Activated naive CD4-positive, alpha-beta T cell (primary cell): ENCODE measurements at places on chromosomes 7 and 10.

DNA sequence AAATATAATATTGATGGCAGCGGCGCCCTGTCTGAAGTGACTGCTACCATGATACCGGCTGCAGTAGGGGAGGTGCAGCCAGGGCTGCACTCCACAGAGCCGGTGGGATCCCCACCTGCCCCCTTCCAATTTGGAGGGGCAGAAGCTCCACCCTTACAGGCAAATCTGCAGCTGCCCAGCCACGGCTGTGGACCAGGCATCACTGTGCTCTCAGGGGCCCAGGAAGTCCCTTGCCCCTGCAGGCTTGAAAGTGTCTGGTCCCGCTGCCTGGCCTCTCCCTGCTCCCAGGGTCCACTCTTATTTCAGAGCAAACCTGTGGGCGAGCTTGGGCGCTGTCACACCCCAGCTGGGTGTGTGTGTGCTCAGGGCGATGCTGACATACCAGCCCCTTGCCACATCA is 172.7 kb upstream of the SMIM30 start:
- DNase-seq = no peak

GRCh38 chr10:95831515-95831914 is 75.6 kb downstream of the ENTPD1 start:
- DNase-seq = no peak

DNA sequence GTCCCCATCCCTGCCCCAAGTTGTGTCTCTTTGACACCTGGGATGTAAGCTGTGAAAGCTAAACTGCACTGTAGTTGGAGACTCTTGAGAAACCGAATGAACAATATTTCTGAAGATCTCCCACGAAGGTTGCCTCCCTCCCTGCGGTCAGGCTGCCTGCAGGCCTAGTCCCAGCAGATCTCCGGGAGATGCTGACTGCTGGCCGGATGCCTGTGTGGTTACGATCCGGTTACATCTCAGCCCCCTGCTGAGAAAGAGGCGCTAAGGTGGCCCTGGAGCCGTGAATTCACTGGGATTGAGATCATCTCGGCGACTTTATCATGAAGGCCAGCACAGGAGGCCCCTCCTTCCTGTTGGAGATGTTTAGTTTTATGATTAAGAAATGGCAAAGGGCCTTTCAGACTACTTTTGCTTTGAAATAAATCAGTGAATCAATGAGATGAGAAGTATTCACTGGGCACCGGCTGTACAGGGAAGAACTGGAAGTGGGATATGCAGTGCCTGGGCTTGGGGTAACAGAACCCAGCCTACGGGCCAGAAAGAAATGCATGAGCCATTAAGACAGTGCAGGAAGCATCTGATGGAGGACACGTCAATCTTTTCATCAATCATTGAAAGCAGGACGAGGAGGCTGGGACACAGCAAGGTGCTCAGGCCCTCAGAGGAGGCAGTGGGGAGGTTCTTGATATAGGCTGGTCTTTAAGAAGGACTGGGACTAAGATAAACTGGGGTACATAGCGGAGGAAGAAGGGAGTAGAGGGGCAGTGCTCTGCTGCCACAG is 177.6 kb downstream of the PRKAG2 start:
- no peak for DNase-seq

DNA sequence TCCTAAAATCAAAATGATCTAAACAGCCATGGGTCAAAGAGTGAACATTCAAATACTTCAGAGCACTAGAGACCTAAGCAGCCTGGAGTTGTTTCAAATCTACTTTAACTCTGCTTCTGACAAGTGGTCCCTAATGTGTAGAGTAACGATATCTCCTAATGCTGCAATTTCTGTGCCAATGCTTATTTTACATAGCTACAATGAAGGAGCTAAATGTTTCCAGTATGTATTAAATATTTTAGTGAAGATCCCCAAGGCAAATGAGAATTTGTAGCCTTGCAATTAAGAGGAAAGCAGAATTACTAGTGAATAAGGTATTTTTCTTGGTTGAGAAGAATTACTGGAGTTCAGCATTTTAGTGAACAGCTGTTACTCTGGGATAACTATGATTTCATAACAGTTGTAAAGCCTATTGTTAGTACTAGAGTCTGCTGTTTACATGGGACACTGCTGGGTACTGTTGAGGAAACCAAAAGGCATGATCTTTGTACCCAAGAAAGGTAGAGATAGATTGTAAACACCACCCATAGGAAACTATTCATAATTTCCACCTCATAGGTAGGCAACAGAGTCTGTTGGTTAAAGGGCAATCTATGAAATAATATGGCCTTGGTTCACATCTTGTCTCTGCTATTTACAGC is 271.9 kb downstream of the PLXDC2 start:
- DNase-seq = no peak

DNA sequence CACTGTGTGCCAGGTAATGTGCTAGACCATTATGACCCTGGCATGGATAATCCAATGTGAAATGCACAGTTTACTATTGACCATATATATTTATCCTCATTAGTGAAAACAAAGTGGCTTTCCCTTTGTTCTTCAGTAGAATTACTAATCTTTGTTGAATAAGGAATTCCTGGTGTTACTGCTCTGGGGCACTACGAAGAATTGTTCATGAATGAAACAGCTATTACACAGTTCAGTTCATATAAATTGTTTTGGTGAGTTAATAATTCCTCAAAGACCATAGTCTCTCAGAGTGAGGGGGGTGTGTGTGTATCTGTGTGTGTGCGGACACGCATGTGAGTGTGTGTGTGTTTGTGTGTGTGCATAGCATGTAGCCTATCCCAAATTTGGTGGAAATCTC is 668.0 kb upstream of the MBL2 start:
- no peak for DNase-seq

- DNase-seq = no peak
Measured at GRCh38 chr7:77348371-77348813, 67.8 kb downstream of the GSAP start.

DNA sequence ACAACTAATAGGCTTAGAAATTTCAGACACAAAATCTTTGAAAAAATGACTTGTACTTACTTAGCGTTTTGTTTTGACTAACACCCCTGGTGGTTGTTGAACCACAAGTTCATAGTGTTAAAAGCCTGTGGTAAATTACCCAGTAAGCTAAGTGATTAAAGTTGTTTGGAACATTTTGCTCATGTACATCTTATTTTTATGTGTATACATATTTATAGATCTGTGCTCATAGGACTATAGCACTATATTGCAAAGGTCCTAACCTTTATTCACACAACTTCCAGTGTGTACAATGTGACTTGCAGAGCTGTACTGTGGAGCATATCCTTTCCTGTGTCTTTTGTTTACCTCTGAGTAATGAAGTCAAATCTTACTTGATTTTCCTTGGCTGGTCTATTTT is 79.6 kb downstream of the BMPR1A start:
- DNase-seq = no peak

- no peak for DNase-seq
Measured at GRCh38 chr7:123538189-123538714, 3.9 kb upstream of the IQUB start.

GRCh38 chr10:104707602-104708459 is 66.7 kb downstream of the SORCS3 start:
- DNase-seq = no peak

DNA sequence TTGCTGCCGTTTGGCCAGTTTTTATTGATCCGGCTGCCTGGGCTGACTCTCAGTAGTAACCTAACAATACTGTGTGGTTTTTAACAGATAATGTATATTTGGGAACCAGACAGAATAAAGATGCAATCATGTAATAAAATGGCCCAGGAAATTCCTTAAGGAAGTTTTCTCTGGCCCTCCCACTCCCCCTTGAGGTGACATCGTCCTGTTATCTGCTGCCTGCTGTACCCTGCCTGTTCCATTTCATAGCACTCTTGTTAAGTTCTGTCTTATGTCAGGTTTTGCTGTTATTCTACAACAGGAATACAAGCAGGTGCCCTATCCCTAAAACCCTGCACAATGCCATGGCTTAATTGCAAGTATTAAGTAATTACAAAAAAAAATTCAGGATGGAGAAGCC is 12.5 kb downstream of the ITGB8 start:
- DNase-seq = no peak

GRCh38 chr7:108660465-108660864 is 90.8 kb downstream of the DNAJB9 start:
- no peak for DNase-seq

- no peak for DNase-seq
Measured at GRCh38 chr7:127891144-127891543, 140.1 kb downstream of the LRRC4 start.

- DNase-seq = no peak
Measured at GRCh38 chr10:63651864-63652263, 130.7 kb downstream of the REEP3 start.

DNA sequence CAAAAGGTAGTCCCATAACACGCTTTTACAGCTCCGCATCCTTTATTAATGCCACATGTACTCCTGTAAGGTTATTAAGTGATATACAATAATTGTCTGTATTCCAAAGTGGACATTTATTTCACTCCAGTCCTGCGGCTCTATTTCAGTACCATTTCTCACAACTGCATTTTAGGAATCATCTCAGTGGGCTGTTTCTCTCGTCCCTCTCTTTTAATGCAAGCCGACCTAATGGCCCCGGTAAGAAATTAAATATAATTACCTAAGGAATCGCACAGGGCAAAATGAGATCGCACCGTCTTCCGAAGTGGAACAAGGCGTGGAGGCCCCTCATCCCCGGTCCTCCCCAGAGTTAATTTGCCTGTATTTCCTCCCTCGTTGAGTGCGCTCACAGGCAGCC is 216.5 kb downstream of the RAB11FIP2 start:
- no peak for DNase-seq

DNA sequence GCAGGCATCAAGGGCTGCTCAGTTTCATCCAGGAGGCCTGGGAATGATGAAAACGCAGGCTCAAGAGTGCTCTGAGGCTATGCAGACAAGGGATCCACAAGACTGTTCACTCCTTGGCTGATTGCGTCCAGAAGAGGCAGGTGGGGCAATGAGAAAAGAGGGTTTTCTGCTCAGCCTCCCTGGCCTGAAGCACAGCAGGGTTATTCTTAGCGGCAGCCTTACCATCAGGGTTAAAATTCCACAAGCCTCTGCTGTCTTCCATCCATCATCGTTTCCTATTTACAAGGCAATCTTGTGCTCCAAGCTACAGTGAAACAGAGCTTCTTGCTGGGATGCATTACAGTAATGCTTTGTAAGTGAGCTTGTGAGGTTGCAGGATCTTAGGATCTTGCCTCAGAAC is 129.4 kb upstream of the SHH start:
- no peak for DNase-seq

DNA sequence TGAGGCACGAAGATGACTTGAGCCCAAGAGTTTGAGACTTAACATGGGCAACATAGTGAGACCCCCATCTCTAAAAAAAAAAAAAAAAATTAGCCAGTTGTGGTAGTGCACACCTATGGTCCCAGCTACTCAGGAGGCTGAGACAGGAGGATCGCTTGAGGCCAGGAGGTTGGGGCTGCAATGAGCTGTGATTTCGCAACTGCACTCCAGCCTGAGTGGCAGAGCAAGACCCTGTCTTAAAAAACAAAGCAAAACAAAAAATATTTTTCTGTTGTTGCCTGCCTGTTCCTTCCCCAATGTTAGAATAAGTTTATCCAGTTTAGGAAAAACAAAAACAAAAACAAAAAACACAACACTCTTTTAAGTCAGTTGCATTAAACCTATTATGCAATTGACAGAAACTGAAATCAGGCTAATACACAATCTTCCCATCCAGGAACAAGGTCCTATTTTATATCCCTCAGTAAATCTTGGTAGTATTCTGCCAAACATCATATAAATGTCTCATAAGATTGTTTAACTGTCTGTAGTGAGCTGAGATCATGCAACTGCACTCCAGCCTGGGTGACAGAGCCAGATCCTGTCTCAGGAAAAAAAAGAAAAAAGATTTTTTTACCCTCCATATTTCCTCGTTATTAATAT is 4.9 kb downstream of the PILRA start:
- no peak for DNase-seq

DNA sequence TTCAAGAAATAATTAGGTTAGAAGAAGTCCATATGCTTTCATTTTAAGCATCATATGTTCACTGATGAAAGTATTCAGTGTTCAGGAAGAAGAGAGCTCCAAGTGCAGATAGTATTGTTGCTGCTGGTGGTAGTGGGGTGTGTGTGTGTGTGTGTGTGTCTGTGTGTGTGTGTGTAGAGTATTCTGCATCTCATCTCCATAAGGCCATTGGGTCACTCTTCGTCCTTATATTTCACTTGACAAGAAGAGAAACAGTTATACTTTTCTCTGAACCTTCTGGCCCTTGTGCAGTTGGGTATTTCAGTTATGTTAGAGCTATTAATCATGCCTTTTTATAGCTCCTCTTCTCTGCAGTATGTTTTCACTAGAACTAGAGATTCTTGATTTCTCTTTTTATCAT is 26.2 kb downstream of the ADAM22 start:
- DNase-seq = no peak

GRCh38 chr7:44769776-44770294 is 21.2 kb downstream of the ZMIZ2 start:
- DNase-seq = no peak

GRCh38 chr10:99235658-99236626 is at the start of gene HPSE2:
Gene HPSE2 (minus strand): TSS chr10:99235852.
- no peak for DNase-seq

DNA sequence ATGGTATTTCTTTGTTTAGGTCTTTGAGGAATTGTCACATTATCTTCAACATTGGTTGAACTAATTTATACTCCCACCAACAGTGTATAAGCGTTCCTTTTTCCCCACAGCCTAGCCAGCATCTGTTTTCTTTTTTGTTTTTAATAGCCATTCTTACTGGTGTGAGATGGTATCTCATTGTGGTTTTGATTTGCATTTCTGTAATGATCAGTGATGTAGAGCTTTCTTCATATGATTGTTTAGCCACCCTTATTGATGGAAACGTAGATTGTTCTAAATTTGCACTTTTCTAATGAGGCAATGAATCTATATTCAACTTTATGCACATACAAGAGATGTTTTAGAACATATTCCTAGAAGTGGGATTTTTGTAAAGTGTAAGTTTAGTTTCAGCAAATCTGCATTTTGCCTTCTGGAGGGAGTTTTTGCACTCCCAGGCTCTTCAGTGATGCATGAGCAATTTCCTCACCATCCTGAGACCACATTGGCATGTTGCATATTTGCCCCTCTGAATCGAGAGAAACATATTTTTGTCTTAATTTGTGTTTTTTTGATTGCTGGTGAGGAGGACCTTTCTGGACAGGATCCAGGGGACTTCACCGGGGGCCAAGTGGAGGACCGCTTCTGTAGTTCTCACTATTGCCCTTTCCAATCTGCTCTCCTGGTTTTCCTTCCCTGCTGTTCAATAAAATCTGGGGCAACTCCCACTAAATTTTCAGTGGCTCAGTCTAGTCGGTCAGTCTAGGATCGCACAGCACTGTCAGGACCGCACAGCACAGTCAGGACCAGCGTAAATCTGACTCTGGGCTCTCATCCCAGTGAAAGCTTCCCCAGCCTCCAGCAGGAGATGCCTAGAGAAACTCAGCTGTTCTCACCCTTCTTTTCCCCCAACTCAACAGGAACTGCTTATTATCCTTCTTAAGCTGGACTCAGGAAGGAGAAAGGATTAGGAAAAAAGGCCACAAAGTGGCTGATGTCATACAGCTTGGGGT is 157.0 kb downstream of the PTPN20 start:
- DNase-seq = no peak

- no peak for DNase-seq
Measured at GRCh38 chr7:129417073-129417472, 17.2 kb upstream of the STRIP2 start.
